ENCODE measurements at places on chromosomes 6 and 20. TPM values are rescaled to one million over a fixed set of nuclear protein-coding genes. Genes with fewer than 3 reads are reported as not detected.

The RHAG gene
- not detected for total RNA-seq

GRCh38 chr6:22966691-22967422 is 397.5 kb downstream of the HDGFL1 start:
- no peak overlapping the region for H3K27ac ChIP-seq
- H3K27me3 ChIP-seq, result peaks cover 1% of the 10 kb centered on the region
- H3K4me3 ChIP-seq, result no peak overlapping the region
- no peak for DNase-seq

The RRAGD gene
- total RNA-seq, result not detected

The ZSCAN26 gene
- total RNA-seq, result 10.0 TPM

GRCh38 chr20:38842026-38842425 is 36.5 kb downstream of the PPP1R16B start:
- no peak overlapping the region for H3K27ac ChIP-seq
- peaks cover 6% of the 10 kb centered on the region for H3K4me1 ChIP-seq
- no peak overlapping the region for H3K4me3 ChIP-seq

The HDAC2 gene
- total RNA-seq, result 105 TPM

DNA sequence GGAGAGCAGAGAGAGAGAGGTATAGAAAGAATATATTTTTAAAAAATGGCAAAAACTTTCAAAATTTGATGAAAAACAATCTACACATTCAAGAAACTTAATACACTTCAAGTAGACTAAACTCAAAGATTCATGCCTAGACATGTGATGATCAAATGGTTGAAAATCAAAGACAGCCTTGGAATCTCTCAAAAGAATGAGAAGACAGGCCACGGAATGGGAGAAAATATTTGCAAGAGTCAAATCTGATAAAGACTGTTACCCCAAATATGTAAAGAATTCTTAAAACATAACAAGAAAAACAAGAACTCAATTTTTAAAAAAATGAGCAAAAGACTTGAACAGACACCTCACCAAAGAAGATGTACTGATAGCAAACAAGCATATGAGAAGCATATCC is 49.7 kb downstream of the THEMIS start:
- DNase-seq, result peak; percentile 52
- peaks cover 8% of the 10 kb centered on the region for H3K36me3 ChIP-seq
- H3K4me3 ChIP-seq, result 0 out of 2 replicates have a peak overlapping the region, but pooled peaks have one; percentile 3
- H3K4me1 ChIP-seq, result peaks cover 67% of the 10 kb centered on the region
- peak overlapping the region; percentile 34 for H3K27ac ChIP-seq

The OR12D3 gene
- total RNA-seq, result not detected

The MOXD1 gene
- 74.8 TPM for total RNA-seq

DNA sequence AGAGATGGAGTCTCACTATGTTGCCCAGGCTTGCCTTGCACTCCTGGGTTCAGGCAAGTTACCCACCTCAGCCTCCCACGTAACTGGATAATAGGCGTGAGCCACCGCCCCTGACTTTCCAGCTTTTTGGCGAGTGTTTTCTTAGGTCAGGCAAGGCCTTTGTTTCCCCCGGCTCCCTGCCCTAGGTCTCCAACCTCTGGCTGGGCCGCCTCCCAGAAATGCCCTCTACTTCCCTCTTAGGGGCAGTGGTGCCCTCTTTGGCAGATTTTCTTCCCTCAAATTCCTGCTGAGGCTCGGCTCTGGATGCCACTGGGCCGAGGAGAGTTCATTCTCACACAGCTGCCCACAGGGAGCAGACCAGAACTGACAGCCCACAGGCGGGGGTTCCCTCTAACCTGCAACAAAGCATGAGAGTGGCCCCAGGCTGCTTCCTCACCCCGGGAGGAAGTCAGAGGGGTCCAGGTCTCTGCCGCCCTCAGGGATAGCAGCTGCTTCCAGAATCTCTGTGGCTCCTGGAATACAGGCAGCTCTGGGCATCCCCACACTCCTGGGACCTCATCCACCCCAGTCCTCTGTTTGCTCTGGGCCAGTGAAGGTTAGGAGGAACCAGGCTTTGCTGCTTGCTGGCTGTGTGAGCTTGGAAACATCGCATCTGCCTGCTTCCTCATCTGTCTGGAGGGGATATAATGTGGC is 56.5 kb downstream of the TCP11 start:
- H3K4me3 ChIP-seq, result no peak overlapping the region

GRCh38 chr6:99092461-99092860 is 144.7 kb upstream of the FBXL4 start:
- H3K27me3 ChIP-seq, result peaks cover 12% of the 10 kb centered on the region
- no peak overlapping the region for H3K4me3 ChIP-seq
- H3K27ac ChIP-seq, result no peak overlapping the region

GRCh38 chr6:150543178-150543577 is 56.5 kb upstream of the PLEKHG1 start:
- H3K27me3 ChIP-seq, result peaks cover 7% of the 10 kb centered on the region
- no peaks in the 10 kb centered on the region for H3K36me3 ChIP-seq
- no peak overlapping the region for H3K27ac ChIP-seq
- no peak overlapping the region for H3K4me3 ChIP-seq

DNA sequence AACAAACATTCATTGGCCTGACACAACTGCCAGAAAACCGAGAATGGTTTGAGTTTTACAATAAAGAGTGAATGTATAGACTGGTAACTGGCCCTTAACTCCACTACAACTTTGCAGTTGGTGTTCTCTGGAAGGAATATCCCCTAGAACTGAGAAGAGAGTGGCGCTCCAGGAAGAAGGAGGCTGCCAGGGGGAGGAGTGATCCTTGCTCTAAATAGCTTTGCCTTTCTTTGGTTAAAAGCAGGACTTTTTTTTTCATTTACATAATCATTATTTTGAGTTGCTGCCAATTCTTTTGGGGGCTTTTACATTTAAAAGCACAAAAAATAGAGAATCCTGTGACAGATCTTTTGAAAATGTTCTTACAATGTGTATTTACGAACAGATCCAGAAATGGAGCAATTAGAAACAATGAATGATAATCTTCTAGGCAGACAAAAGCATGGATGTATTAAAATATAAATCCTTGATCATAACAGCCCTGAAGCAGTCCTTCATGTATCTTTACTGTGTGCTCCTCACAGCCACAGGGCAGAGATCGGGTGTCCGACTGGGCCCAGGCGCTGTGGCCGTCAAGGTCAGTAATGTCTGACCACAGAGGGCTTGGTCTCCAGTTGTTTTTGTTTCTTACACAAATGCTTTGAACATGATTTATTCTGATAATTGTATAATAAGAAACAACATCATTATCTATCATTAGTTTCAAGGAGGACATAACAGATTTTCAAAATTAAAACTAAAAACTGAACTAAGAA is 612.2 kb downstream of the HDGFL1 start:
- H3K36me3 ChIP-seq, result no peaks in the 10 kb centered on the region
- DNase-seq, result no peak
- peaks cover 8% of the 10 kb centered on the region for H3K4me1 ChIP-seq
- no peak overlapping the region for H3K4me3 ChIP-seq
- H3K27me3 ChIP-seq, result no peaks in the 10 kb centered on the region

DNA sequence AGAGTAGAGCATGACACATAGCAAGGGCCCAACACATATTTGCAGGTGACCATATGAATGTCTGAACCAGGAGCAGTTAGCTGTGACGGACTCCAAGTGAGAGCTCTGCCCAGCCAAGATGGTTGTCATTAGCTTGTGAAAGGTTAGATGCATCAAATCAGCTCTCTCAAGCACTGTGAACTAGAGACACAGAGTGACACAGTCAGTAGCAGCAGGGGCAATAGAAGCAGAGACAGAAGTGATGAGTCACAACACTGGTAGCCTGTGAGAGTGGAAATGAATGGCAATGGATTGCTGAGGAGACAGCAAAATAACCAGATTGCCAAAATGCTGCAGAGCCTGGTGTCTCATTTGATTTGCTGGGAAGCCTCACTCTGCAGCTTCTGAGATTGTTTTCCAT is 558.9 kb downstream of the PKHD1 start:
- H3K27me3 ChIP-seq, result no peaks in the 10 kb centered on the region
- H3K4me3 ChIP-seq, result no peak overlapping the region
- DNase-seq, result no peak
- H3K27ac ChIP-seq, result no peak overlapping the region
- no peaks in the 10 kb centered on the region for H3K36me3 ChIP-seq

The ZNF165 gene
- total RNA-seq, result 0.17 TPM

The ZNF311 gene
- total RNA-seq, result 0.15 TPM

- H3K4me3 ChIP-seq, result no peak overlapping the region
- no peaks in the 10 kb centered on the region for H3K36me3 ChIP-seq
- no peaks in the 10 kb centered on the region for H3K4me1 ChIP-seq
- H3K27ac ChIP-seq, result no peak overlapping the region
- peak; percentile 45 for DNase-seq
- no peaks in the 10 kb centered on the region for H3K27me3 ChIP-seq
These were observed 431.0 kb upstream of the IRAK1BP1 start for GRCh38 chr6:78436335-78436734.

DNA sequence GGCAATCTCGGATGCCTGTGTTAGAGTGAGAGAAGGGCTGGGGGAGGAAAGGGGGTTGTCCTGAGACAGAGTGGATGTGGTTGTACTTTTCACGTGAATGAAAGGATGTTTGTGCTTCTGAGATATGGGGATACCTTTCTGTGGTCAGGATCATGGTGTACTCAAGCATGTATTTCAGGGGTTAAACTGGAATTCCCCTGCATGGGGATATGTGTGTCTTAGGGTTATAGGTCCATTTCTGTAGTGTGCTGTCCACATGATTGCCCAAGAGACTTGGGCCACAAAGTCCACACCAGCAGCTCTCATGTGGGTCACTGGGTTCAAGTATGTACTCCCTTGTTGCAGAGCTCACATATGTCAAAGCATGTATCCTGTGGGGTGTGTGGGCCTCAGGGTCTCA is 10.5 kb downstream of the SYNGAP1 start:
- peaks cover 3% of the 10 kb centered on the region for H3K27me3 ChIP-seq
- peaks cover 73% of the 10 kb centered on the region for H3K4me1 ChIP-seq
- peaks cover 8% of the 10 kb centered on the region for H3K36me3 ChIP-seq
- no peak overlapping the region for H3K4me3 ChIP-seq

- no peak overlapping the region for H3K4me3 ChIP-seq
- no peaks in the 10 kb centered on the region for H3K4me1 ChIP-seq
- no peak overlapping the region for H3K27ac ChIP-seq
- H3K36me3 ChIP-seq, result no peaks in the 10 kb centered on the region
- DNase-seq, result no peak
These were observed 6.2 kb downstream of the TREML1 start for GRCh38 chr6:41147917-41148316.

DNA sequence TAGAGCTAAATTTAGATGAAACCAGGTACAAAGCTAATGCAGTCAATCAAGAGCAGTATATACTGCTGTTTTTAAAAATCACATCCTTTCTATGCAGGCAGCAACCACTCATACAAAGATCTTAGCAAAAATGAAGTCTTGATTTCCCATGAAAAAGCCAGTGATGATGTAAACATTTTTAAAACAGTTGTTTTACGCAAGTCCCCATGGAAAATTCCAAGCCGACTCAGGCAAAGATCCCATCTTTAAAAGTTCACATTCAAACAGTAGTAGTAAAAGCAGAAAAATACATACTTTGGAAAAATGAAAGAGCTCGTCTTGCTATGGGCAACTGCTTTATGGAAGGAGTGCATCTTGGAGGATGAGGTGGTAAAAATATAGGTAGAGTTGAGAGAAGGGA is 84.0 kb downstream of the RCAN2 start:
- H3K27ac ChIP-seq, result no peak overlapping the region
- no peak overlapping the region for H3K4me3 ChIP-seq
- no peaks in the 10 kb centered on the region for H3K36me3 ChIP-seq
- H3K4me1 ChIP-seq, result no peaks in the 10 kb centered on the region

DNA sequence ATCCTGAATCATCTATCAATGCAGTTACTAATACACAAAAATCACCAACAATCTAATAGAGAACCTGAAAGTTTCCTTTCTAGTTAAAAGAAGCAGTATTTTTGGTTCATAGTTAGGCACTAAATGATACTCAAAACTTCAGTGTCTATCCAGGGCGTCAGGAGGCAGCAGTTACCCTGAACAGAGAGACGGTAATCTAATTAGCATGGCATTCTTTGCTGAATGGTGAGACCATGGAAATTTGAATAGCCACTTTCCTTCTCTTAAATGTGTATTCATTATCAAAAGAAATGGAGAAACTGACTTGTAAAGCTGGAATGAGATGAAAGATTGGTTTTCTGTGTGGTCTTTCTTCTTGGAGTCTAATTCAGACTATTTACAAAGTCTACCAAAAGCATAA is 146.6 kb upstream of the BMP5 start:
- no peaks in the 10 kb centered on the region for H3K36me3 ChIP-seq
- no peaks in the 10 kb centered on the region for H3K27me3 ChIP-seq
- no peak for DNase-seq
- no peak overlapping the region for H3K27ac ChIP-seq

The PNPLA1 gene
- not detected for total RNA-seq

GRCh38 chr20:31705598-31706597 is 16.8 kb downstream of the BCL2L1 start:
- H3K27ac ChIP-seq, result peak overlapping the region; percentile 71
- H3K4me1 ChIP-seq, result peaks cover 58% of the 10 kb centered on the region
- peaks cover 51% of the 10 kb centered on the region for H3K36me3 ChIP-seq
- H3K27me3 ChIP-seq, result peaks cover 2% of the 10 kb centered on the region

DNA sequence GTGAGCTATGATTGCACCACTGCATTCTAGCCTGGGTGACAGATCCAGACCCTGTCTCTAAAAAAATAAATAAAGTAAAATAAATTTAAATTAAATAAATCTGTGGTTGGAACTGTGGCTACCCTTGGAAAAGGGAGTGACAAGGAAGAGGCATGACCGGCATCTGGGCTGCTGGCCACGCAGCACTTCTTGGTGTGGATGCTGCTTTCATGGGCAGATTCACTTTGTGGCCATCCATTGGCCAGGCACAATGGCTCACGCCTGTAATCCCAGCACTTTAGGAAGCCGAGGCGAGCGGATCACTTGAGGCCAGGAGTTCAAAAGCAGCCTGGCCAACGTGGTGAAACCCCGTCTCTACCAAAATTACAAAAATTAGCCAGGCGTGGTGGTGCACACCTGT is 16.1 kb downstream of the EBF4 start:
- H3K4me1 ChIP-seq, result no peaks in the 10 kb centered on the region
- H3K27me3 ChIP-seq, result peaks cover 34% of the 10 kb centered on the region
- H3K36me3 ChIP-seq, result no peaks in the 10 kb centered on the region
- H3K4me3 ChIP-seq, result no peak overlapping the region
- no peak for DNase-seq
- no peak overlapping the region for H3K27ac ChIP-seq

DNA sequence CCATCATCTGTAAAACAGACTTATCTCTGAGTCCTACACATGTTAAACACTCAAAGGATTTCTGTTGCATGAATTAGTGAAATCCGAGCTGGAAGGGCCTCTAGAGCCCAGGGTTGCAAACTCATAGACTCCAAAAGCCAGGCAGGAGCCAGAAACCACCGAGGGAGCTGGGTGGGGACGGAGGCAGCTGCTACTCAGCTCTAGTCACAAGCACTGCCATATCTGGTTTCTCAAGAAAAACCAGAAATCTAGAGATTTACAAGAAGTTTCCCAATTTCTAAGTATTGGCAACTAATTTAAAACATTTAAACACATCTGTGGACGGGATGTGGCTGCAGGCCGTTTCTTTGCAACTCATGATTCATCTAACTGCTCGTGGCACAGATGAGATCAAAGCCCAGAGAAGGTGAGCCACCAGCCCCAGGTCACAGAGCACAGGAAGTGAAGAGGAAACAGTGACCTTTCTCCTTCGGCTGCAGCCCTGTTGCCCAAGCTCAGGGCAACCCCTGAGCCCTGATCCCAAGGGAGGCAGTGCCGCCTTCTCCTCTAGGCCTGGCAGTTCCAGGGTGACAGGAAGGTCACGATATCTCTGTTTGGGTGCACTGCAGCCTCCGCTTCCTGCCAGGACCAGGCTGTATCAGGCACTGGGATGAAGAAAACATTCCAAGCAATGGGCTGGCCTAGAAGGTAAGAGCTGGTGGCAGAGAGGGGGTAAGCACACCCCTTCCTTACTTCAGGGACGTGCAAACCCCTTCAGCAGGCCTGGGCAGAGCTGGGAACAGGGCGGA is 26.4 kb upstream of the PTGIS start:
- H3K36me3 ChIP-seq, result no peaks in the 10 kb centered on the region
- H3K4me3 ChIP-seq, result no peak overlapping the region
- H3K4me1 ChIP-seq, result peaks cover 42% of the 10 kb centered on the region
- peaks cover 23% of the 10 kb centered on the region for H3K27me3 ChIP-seq
- DNase-seq, result peak; percentile 36

The HLA-DRA gene
- not detected for total RNA-seq

The TBCC gene
- total RNA-seq, result 23.8 TPM

The DLL1 gene
- total RNA-seq, result 0.39 TPM

Data from HFFc6 (cell line).